IPS DF 19.7 (cell line): ENCODE measurements at places on chromosomes 3 and 15.

DNA sequence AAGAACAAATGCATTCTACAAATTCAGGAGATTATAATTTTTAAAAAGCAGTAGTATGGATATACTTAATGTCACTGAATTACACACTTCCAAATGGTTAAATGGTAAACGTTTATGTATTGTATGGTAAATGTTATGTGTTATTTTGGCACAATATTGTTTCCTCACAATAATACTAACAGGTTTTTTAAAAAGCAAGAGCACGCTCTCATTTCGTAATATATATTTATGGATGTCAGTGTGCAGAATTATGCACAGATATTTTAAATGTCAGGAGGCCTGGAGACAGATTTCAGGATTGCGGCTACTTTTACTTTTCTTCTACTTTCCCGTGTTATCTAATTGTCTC, 533 bp downstream of the ZNF445 start:
- no peak for DNase-seq

DNA sequence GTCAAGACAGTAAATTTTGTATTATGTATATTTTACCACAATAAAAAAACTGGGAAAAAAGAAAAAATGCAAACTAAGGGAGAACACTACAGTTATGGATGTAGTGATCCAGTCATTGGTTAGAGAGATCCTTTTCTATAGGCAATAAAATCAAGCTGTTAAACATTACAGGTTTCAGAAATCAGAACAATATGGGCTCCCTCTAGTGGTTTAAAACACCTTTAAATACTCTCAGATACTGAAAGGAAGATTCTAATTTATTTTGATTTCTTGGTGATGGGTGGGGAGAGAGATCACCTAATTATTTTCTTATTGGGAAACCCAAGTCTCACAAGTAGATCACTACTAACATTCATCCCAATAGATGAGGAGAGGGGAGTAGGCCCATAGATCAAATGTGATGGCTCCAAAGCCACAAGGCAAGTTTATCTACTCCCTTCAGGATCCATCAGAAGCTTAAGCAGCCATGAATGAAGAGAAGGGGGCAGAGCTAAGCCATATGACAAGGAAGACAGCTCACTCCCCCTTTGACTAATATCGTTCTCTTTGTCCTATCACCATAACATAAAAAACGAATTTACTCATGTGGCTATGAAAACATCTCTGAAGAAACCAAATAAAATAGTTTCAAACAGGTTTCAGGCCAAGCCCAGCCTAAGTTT, 118.6 kb downstream of the ANO10 start:
- DNase-seq = no peak

GRCh38 chr3:65672871-65673815, 365.6 kb downstream of the MAGI1 start:
- DNase-seq = no peak

- peak; percentile 79 for DNase-seq
Measured at GRCh38 chr15:35751413-35752133, 205.6 kb upstream of the DPH6 start.

DNA sequence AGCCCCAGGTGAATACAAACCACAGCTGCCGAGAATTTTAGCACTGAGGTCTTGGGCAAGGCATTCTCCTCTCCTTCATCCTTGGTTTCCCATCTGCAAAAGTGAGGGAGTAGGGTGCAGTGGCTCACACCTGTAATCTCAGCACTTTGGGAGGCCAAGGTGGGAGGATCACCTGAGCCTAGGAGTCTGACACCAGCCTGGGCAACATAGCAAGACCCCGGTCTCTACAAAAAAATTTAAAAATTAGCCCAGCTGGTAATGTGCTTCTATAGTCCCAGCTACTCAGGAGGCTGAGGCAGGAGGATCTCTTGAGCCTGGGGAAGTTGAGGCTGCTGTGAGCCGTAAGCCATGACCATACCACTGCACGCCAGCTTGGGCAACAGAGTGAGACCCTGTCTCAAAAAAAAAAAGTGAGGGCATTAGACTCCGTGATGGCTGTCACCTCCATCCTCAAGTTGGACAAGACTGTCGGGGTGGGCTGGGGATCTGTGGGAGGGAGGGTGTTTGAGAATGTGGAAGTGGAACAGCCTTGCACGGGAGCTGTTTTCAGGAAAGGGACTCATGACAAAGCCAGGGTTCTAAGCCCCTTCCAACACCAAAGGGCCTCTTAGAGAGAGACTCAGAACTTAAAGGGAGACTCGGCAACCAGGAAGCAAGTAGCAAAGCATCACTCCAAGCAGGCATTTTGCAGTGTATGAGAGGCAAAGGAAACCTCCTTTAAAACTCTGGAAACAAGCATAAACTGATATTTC, 46.0 kb upstream of the FURIN start:
- no peak for DNase-seq

GRCh38 chr3:125512135-125512920, 7.7 kb downstream of the SNX4 start:
- no peak for DNase-seq

DNA sequence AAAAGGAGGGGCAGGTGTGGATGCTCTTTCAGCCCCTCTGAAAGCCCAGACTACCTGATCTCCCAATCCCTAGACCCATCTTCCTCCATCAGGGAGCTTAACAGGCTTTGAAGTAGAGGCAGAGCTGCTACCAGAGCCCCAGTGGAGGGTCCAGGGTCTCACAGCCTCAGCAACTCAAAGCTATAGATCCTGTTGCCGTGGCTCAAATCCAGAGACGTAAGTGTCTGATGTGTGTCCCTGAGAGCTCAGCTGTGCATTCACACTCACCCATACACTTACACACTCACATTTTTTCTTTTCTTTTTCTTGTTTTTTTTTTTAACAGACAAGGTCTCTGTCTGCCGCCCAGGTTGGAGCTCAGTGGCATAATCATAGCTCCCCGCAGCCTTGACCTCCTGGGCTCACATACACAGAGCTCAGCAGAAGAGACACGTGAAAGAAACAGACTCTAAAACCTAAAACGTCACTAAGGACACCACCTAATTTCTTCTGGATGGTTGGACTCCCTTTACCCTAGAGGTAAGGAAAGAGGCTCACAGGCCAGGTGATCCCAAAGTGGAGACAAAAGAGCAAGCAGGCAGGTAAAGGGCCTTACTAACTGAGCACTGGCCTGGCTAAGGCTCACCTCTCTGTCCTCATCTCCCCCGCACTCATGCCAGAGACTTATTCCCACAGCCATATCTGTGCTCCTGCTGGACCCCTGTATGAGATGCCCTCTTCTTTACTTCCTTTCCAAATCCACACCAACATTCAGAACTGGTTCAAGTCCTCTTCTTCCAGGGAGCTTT, 80.7 kb downstream of the SCN11A start:
- no peak for DNase-seq

DNA sequence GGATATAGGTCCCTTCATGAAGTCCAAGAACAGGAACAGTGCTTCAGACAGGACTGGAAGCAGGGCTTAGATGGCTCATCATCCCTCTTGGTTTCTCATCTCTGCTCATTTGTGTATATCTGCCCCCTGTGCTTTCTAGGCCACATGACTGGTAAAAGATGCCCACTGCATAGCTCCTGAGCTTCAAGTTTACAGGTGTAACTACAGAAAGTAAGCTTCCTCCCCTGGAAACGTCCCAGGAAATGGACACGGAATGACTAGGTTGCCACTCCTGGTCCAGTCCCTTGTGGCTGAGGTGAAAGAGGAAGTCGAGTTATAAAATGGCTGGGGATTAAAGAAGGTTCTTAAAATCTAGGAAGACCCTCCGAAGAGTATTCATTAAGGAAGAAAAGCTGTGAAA, 32.5 kb downstream of the MYO5A start:
- DNase-seq = no peak

DNA sequence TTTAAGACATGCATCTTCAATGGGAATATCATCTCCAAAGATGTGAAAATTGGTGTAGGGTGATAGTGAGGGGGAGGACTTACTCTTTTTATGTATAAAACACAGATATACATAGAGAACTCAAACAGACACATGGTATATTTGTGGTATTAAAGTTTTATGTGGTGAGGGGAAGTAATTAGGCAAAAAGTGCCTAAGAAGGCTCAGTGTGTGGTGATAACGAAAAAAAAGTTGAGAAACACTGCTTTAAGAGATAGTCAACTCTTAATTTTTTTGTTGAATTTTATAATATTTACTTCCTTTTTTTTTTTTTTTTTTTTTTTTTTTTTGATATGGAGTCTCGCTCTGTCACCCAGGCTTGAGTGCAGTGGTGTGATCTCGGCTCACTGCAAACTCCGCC, 174.2 kb upstream of the FRMD4B start:
- no peak for DNase-seq

DNA sequence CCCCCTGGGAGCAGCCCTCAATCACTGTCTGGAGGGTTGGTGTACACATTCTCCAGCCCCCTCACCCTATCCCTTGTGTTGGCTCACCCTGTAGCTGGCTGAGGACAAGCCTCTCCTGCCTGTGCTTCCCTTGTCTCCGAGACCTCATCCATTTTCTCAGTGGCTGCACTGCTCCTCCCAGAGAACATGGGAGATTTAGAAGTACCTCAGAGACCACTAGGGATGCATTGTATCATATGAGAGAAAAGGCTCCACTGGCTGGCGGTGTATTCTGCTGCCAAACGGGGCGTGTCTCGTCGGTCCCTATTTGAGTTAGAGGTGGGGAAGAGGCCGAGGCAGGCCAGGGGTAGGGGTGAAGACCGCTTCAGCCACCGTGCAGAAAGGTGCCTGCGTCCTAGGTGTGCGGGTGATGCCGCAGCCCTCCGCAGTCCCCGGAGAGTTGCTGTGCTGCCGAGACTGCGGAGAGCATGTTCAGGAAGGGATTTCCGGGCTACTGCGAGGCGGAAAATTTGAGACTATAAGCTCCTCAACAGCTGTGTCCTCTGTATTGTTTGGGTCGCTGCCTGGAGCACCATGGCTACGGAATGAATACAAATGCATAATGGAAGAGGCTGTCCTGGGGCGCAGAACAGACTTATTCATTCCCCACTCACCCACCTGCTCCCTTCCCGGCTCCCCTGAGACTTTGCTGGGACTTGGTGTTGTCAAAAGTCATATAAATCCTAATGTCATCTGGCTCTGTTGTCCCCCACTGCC, 43.8 kb downstream of the SPSB4 start:
- no peak for DNase-seq

DNA sequence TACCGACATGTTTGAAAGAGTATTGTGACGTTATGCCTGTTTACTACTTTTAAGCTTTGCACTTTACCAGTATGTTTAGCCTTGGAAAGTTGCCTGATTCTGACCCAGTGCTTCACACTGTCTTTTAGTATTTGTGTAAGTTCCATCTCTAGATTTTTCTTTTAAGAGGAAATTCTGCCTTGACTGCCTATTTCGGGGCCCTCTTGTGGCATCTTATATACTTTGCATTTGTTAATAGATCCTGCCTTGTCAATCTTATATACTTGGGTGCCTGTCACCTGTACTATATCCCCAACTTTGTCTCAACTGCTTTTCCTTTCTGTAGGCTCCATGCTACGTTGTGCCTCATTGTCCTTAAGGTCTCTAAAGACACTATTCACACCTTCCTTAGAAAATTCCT, 244.6 kb downstream of the STXBP5L start:
- DNase-seq = no peak

DNA sequence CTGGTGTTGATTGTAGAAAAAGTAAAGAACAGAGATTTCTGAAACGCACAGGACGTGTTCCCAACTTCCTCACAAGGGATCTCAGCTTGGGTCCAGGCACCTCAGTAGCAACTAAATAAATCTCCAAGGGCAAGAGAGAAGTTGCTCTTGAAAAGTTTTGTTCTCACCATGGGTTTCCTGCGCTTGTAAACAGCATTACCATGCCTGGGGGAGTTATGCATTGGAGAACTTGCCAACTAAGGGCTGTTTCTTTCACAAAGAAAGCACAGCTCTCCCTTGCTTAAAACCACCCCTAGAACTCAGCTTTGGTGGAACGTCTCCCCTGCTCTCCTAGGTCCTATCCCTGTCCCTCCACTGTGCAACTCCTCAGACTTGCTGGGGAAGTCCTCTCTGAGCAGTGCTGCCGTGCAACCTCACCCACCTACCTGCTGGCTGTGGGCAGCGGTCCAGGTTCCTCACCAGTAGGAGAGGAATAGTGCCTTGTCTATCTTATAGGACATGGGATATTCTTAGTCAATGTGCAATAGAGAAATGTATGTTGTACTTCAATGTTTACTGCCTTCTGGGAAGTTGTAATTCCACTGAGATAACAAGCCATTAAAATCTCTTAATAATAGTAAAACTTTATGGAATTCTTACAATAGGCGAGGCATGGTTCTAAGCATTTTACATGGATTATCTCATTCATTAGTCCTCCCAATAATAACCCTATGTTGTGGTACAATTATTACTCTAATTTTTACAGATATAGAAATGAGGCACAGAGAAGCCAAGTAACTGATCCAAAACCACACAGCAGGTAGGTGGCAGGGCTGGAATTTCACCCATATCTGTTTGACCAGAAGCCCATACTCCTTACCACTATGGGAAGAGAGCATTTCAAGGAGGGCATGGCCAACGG, 51.5 kb downstream of the UMPS start:
- no peak for DNase-seq

DNA sequence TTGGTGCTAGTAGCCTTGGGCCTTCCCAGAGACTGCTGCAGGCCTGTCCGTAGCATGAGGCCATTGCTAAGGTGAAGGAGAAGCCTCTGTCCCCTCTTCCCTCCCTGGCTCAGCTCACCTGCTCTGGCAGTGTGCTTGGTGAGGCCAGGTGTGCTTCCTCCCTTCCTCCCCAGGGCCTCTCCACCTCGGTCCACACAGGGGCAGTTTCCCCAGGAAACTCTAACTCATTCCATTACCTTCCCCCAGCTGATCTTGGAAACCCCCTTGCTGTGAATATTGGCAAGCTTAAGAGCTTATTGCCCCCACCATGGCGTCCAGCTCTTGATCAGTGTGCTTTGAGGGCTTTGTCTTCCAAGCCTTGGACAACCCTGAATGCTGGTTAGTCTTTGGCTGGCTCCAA, 52.7 kb downstream of the ZNF445 start:
- DNase-seq = no peak

DNA sequence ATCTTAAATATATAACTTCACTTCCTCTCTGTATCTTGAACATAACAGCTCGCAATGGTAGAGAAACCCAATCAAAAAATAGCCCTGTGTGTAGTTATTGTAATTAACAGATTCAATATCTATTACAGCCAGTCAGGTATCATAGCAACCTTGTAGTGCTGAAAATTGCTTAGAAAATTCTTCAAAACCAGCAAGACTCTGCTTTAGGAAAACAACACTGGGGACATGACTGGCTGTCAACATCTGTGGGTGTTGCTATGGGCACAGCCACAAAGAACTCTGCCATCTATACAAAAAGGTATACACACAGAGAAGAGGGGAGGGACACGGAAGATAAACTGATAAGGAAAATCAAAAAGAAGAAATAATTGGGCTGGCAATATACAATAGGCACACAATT, 101.2 kb downstream of the WDR72 start:
- DNase-seq = no peak
